Suppressor macrophage treated with lipopolysaccharide for 4 hours (primary cell): ENCODE measurements at places on chromosomes 12 and 14.

- no peak for DNase-seq
Measured at GRCh38 chr12:54529581-54529980, 19.8 kb upstream of the PDE1B start.

GRCh38 chr14:101598571-101599233 is 37.4 kb downstream of the DIO3 start:
- DNase-seq = no peak

- DNase-seq = no peak
Measured at GRCh38 chr12:104939089-104939488, 19.0 kb downstream of the SLC41A2 start.

DNA sequence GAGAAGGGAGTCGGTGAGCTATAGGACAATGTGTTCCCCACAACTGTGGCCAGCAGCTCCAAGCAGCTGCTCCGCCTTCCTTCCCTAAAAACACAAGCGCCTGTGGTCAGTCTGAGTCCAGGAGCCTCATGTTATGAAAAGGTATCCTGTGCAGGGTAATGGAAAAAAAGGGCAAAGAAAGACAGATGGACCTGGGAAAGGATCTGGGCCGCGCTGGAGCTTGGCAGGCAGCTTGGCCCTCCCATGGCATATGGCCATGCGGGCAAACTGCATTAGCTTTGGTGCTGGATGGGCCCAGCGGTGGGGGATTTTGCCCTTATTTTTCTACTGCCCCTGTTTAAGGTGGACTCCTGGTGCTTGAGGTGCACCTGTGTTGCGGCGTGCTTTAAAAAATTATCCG is 23.7 kb upstream of the CHST11 start:
- no peak for DNase-seq
